ENCODE measurements at places on chromosomes 5 and 9. TPM values are rescaled to one million over a fixed set of nuclear protein-coding genes. Genes with fewer than 3 reads are reported as not detected.

Gene PARP8
- 16.3 TPM for total RNA-seq

Gene CAVIN4
- 1.2 TPM for total RNA-seq

Gene HAND1
- 0.17 TPM for total RNA-seq

Gene CNTLN
- total RNA-seq = 11.1 TPM

Gene KCNV2
- total RNA-seq = not detected

Gene IRX2
- total RNA-seq = 2.0 TPM

Gene C9orf50
- 0.44 TPM for total RNA-seq

Gene NIPAL4
- total RNA-seq = not detected

Gene CBY3
- total RNA-seq = not detected

Gene CD180
- total RNA-seq = under 0.01 TPM

Gene IL3
- not detected for total RNA-seq

Gene CCDC180
- total RNA-seq = 5.5 TPM

Gene PRR16
- total RNA-seq = 9.3 TPM

Measured in smooth muscle cell of trachea (primary cell).